RWPE2 (cell line): ENCODE measurements at places on chromosomes 2 and 18.

- DNase-seq: no peak
Measured at GRCh38 chr2:177383935-177384334, 8.6 kb upstream of the AGPS start.

DNA sequence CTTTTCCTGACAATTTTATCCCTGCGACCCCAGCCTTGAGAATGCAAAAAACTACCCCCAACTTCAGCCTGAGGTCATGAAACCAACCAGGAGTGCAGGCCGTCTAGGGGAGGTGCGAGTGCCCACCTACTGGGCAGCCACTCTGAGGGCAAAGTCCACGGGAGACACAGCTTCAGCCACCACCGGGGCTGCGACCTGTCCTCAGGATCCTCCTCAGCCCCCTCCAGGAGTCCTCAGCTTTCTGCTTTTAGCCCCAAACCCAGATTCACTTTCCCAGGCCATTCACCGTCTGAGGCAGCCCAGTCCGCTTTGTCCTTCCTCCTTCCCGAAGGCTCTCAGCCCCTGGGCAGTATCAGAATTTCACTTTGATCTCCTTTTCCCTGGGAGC is 210.2 kb upstream of the TNP1 start:
- DNase-seq: no peak

DNA sequence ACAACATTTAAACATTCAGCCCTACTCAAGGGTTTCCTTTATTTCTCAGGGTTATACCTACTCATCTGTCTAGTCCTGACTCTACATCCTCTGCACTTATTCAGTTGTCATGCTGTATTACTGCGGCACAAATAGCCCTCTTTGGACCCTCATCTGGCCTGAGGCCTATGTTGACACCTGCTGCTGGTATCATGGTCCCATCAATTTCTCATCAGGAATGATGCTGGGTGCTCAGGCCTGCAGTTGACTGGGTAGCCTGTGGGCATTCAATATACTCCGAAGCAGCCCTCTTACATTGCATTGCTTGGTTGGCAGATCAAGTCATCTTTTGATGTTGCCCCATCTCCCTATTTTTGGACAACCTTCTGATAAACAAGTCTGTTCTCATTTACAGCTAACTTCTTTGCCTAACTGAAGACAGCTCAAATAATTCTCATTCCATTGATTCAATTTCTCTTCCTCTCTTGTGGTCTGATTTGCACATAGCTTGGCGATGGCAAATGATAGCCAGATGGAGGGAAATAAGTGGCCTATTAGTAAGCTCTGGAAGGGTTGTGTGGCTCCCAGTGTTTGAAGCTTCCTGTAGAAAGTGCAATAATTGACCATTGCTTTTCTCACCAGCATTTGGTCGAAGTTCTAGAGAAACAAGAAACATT is 19.1 kb upstream of the MC4R start:
- DNase-seq: no peak

GRCh38 chr2:46748735-46749531 is 166.7 kb downstream of the MCFD2 start:
- no peak for DNase-seq

- no peak for DNase-seq
Measured at GRCh38 chr2:237743024-237743423, 55.6 kb upstream of the RBM44 start.
